Right cardiac atrium (tissue), 5 donors: ENCODE measurements at places on chromosomes 5 and 9. TPM values are rescaled to one million over a fixed set of nuclear protein-coding genes. Genes with fewer than 3 reads are reported as not detected.

- no peak for DNase-seq
Observed at GRCh38 chr9:136992819-136993369, 672 bp downstream of the PAXX start.

DNA sequence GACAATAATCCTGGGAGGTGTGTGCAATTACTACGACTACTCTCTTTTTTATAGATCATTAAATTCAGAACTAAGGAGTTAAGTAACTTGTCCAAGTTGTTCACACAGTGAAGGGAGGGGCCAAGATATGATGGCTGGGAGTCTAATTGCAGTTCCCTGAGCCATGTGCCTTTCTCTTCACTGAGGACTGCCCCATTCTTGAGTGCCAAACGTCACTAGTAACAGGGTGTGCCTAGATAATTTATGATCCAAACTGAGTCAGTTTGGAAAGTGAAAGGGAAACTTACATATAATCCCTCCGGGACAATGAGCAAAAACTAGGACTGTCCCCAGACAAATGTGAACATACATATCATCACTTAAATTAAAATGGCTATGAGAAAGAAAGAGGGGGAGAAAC is 20.2 kb downstream of the IL7R start:
- no peak for DNase-seq

DNA sequence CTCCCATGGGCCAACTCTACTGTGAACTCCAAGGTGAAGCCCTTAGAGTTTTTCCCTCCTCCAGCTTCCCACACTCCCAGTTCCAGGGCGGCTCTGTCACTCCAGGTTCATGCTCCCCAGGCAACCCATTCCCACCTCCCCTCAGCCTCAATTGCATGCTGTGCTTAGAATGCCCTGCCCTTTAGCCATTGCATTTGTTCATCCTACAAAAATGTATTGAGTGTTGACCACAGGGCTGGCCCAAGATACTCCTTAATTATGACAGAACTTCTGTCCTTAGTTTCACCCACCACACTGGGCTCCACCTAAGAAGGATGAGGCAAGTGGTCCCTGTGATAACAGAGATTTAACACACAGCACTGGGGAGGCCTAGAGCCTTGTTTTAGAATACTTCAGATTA is 236.1 kb downstream of the ADAMTSL1 start:
- DNase-seq = no peak

- no peak for DNase-seq
Observed at GRCh38 chr9:136617746-136618579, 44.8 kb upstream of the EGFL7 start.

GRCh38 chr9:132614324-132614723 is 31.9 kb downstream of the BARHL1 start:
- DNase-seq = no peak

GRCh38 chr5:139210585-139210984 is 12.4 kb upstream of the SIL1 start:
- DNase-seq = no peak

NR2F1-AS1 gene
- total RNA-seq = 13.2 TPM

NDUFS6 gene
- total RNA-seq = 64.1 TPM
